Thyroid gland (tissue), 4 donors: ENCODE measurements at places on chromosomes 2 and 18.

GRCh38 chr2:24360050-24360962, at the start of gene ITSN2:
Gene ITSN2 (minus strand): TSS chr2:24360536. CDS start chr2:24328082, 32,454 bp downstream.
- H3K4me1 ChIP-seq, result peaks cover 10% of the 10 kb centered on the region
- H3K27ac ChIP-seq, result peak within 1 kb of the TSS; percentile 96
- no peaks in the 10 kb centered on the region for H3K27me3 ChIP-seq
- H3K4me3 ChIP-seq, result peak within 1 kb of the TSS; percentile 98

DNA sequence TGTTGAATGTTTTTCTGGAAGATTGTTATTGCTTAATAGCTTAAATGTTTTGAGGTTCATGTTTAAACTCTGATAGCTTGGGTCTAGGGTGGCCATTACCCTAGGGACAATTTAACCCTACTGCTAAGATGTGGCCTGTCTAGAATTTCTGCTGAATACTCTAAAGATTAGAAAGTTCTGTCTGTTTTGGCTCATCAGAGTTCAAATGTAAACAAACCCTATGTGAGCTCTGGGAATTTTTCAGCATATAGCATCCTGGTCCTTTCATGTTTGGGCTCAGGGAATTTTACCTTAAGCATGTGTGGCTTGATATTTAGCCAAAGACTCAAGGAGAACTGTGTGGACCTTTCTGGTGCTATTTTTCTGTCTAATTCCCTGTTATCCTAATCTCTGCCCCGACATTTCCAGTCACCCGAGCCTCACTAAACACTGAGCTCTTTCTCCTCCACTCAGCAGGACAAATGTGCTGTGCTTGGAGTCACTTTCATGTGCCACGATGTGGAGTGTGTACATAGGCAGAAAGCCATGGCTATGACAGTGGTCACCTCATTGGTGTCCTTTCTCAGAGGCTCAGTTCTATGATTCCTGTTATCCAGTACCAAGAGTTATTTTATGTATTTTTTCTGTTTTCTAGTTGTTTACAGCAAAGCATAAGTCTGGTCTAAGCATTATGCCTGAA, 492.5 kb upstream of the SPHKAP start:
- no peaks in the 10 kb centered on the region for H3K36me3 ChIP-seq
- no peak overlapping the region for H3K27ac ChIP-seq
- no peaks in the 10 kb centered on the region for H3K27me3 ChIP-seq
- no peak for DNase-seq

DNA sequence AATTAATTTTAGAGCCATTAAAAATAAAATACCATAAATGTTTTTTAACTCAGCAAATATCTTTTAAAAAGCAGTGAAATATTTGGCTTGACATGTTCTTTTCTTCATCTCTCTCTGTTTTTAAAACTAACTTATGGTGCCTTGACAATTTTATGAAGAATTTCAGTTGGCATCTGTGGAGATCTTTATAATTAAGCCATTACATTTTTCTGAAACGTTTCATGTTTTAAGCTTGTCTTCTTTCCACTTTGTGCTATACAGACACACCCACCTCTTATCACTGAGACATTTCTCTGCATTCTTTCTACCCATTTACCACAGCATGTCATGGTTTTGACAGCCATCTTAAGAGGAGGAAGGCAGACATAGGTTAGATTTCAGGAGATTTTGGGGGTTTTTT, 915.1 kb upstream of the FSHR start:
- no peaks in the 10 kb centered on the region for H3K36me3 ChIP-seq
- no peak for DNase-seq
- H3K27me3 ChIP-seq, result no peaks in the 10 kb centered on the region
- no peak overlapping the region for H3K4me3 ChIP-seq
- H3K4me1 ChIP-seq, result no peaks in the 10 kb centered on the region
- no peak overlapping the region for H3K27ac ChIP-seq

DNA sequence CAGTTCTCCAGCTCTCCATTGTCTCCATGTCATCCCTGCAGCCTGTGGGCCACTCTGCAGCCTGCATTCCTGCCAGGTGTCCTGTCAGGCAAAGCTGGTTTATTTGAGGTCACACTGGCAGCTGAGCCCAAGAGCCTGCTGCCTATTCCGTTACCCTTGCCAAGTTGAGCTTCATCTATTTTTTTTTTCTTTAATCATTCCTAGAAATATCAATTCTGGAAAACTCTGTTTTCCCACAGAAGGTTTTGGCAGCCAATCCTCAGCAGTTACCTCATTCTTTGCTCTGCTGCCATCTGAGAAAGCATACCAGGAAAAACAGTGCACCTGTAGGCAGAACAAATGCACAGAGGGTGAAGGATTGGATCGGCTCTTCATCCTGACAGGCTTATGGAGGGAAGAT, 411.0 kb upstream of the ACVR2A start:
- DNase-seq, result no peak
- H3K4me1 ChIP-seq, result no peaks in the 10 kb centered on the region
- no peak overlapping the region for H3K4me3 ChIP-seq
- no peak overlapping the region for H3K27ac ChIP-seq
- no peaks in the 10 kb centered on the region for H3K27me3 ChIP-seq

GRCh38 chr2:6793371-6793770, 72.3 kb downstream of the CMPK2 start:
- no peak overlapping the region for H3K27ac ChIP-seq
- no peaks in the 10 kb centered on the region for H3K36me3 ChIP-seq
- no peak overlapping the region for H3K4me3 ChIP-seq
- no peak for DNase-seq
- no peaks in the 10 kb centered on the region for H3K4me1 ChIP-seq

GRCh38 chr2:213078686-213079085, 72.7 kb downstream of the IKZF2 start:
- DNase-seq, result no peak
- no peaks in the 10 kb centered on the region for H3K4me1 ChIP-seq
- H3K36me3 ChIP-seq, result no peaks in the 10 kb centered on the region
- H3K4me3 ChIP-seq, result no peak overlapping the region
- H3K27ac ChIP-seq, result no peak overlapping the region

DNA sequence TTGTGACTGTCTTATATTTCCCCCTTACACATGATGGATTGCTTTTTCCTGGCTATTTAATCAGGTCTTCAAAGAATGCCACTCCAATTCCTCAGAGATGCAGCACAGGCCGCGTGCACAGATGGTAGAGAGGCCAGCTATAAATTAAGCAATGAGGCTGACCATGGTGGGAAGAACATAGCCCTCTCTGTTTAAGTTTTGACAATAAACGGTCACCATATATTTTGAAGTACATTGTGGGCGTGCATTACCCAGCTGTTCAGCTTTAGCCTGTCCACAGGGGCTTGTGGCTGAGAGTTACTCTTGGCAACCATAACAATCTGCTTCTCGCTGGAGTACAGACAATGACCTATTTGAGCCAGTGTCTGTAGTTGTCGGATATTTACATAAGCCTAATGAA, 730.8 kb downstream of the DCC start:
- H3K4me1 ChIP-seq, result no peaks in the 10 kb centered on the region
- H3K27ac ChIP-seq, result no peak overlapping the region
- no peak overlapping the region for H3K4me3 ChIP-seq
- H3K36me3 ChIP-seq, result no peaks in the 10 kb centered on the region
- no peaks in the 10 kb centered on the region for H3K27me3 ChIP-seq
- DNase-seq, result no peak

DNA sequence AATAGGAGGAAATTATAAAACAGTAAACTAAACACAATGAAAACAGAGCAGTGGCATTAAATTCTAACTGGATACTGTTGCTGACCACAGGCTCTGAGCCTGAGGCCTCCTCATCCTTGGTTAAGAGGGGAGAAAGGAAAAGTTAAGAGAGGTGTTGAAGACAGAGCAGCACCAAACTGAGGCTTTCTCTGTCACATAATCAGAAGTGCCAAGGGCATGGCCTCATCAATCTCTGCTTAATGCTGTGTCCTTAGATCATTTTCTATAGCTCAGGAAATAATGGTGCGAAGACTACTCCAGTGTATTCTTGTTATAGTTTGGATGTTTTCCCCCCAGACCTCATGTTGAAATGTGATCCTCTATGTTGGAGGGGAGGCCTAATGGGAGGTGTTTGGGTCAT, 160.9 kb upstream of the SLC1A4 start:
- no peaks in the 10 kb centered on the region for H3K36me3 ChIP-seq
- no peak for DNase-seq
- H3K4me3 ChIP-seq, result no peak overlapping the region
- no peaks in the 10 kb centered on the region for H3K4me1 ChIP-seq
- H3K27ac ChIP-seq, result no peak overlapping the region
- no peaks in the 10 kb centered on the region for H3K27me3 ChIP-seq

GRCh38 chr2:118097657-118098056, 9.4 kb downstream of the INSIG2 start:
- no peaks in the 10 kb centered on the region for H3K27me3 ChIP-seq
- no peak for DNase-seq
- no peaks in the 10 kb centered on the region for H3K36me3 ChIP-seq

DNA sequence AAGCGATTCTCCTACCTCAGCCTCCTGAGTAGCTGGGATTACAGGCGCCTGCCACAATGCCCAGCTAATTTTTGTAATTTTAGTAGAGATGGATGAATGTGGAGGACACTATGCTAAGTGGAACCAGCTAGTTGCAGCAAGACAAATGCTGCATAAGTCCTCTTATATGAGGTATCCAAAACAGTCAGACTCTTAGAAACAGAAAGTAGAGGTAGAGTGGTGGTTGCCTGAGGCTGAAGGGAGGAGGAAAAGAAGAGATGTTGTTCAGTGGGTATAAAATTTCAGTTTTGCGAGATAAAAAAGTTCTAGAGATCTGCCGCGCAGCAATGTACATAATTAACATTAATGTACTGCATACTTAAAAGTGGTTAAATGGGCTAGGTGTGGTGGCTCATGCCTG, 145.3 kb upstream of the SPRED2 start:
- no peaks in the 10 kb centered on the region for H3K27me3 ChIP-seq
- no peak for DNase-seq
- no peak overlapping the region for H3K27ac ChIP-seq
- H3K36me3 ChIP-seq, result no peaks in the 10 kb centered on the region

DNA sequence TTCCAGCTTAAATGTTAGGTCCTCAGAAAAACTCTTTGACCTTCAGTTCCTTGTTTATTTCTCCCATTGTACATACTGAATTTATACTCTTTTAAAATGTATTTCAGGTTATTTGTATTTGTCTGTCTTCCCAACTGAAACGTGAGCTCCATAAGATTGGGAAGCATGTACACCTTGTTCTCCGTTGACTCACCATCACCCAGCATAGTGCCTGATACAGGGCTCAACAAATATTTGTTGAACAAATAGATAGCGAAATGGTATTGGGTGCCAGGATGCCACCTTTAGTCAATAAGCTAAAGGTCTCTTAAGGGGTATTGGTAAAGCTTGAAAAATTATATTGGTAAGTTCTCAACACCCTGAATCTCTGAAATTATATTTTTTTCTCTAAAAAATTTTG, 1841.3 kb upstream of the CELF4 start:
- no peak overlapping the region for H3K4me3 ChIP-seq
- H3K27ac ChIP-seq, result no peak overlapping the region
- no peak for DNase-seq
- no peaks in the 10 kb centered on the region for H3K27me3 ChIP-seq
- no peaks in the 10 kb centered on the region for H3K4me1 ChIP-seq
- no peaks in the 10 kb centered on the region for H3K36me3 ChIP-seq
